ENCODE measurements at places on chromosomes 12 and 14.

DNA sequence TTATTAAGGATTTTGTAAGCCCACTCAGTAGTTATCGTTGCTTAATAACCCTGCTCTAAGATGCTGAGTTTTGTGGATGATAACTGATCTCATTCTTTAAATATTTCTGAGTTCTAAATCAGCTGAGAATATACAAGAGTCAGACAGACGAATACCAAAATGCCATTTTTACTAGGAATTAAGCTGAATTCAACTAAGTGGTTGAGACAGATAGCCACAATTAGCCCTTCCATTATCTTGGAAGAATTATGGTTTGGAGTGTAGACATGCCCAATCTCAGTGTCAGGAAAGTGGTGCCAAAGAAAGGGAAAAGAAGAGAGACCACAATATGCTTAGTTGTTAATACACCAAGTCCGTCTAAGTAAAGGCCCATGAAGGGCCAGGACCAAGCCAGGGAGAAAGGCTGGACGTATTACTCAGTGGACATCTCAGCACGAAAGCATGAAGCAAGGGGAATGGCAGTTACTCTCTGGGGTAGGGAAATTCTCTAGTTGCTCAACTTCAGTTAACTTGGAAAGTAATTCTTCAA is 58.6 kb downstream of the KCNA5 start:
- no peak overlapping the region for H3K27ac ChIP-seq
- DNase-seq = no peak
- H3K4me3 ChIP-seq = no peak overlapping the region
- no peaks in the 10 kb centered on the region for H3K27me3 ChIP-seq
- H3K4me1 ChIP-seq = no peaks in the 10 kb centered on the region

DNA sequence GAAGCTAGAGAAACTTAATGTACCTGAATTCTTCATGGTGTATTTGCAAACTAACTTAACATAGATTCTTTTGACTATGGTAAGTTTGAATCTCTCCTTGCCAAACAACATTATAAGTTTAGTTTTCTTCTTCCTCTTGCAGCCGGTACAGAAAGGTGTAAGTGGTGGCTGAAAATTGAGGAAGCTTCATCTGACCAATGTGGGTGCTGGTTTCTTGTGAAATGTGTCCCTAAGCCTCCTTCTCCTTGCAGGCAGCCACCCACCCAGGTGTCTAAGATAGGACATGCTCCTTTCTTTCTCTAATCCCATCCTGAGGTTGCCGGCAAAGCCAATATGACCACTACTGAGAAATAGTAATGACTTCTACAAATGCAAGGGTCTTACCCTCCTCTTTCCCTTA is 20.6 kb downstream of the GSG1 start:
- no peak overlapping the region for H3K4me3 ChIP-seq
- no peaks in the 10 kb centered on the region for H3K36me3 ChIP-seq
- H3K27me3 ChIP-seq = no peaks in the 10 kb centered on the region
- no peak overlapping the region for H3K27ac ChIP-seq
- H3K4me1 ChIP-seq = no peaks in the 10 kb centered on the region

GRCh38 chr12:132686825-132687210 is 324 bp downstream of the POLE start:
- H3K27me3 ChIP-seq = no peaks in the 10 kb centered on the region
- H3K4me3 ChIP-seq = peak overlapping the region; percentile 85
- no peak for DNase-seq
- H3K4me1 ChIP-seq = peaks cover 7% of the 10 kb centered on the region
- H3K36me3 ChIP-seq = no peaks in the 10 kb centered on the region
- H3K27ac ChIP-seq = peak overlapping the region; percentile 68

- H3K27me3 ChIP-seq = no peaks in the 10 kb centered on the region
- peaks cover 12% of the 10 kb centered on the region for H3K4me1 ChIP-seq
- DNase-seq = no peak
- peak overlapping the region; percentile 96 for H3K4me3 ChIP-seq
- H3K36me3 ChIP-seq = no peaks in the 10 kb centered on the region
- peak overlapping the region; percentile 94 for H3K27ac ChIP-seq
Measured at GRCh38 chr14:75430116-75430515, 2.3 kb downstream of the JDP2 start.

DNA sequence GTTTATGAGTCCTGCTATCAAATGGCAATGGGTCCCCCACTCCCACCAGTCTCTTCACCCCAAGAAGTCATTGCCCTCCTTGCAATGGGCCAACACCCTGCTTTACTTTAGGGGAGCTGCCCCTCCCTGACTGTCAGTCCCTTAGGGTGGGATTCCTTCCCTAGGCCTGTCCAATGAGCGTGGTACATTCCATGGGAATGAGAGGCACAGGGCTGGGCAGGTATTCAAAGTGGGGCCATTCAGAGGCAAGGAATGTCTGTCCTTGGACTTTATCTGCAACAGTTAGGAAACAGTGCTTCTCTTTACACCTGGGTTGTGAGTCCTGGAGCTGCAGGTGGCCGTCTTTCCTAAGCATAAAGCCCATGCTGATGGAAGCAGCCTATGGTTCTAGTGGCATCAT is 40.8 kb downstream of the TMEM132C start:
- H3K27ac ChIP-seq = no peak overlapping the region
- H3K27me3 ChIP-seq = no peaks in the 10 kb centered on the region
- DNase-seq = no peak
- no peaks in the 10 kb centered on the region for H3K4me1 ChIP-seq

GRCh38 chr14:34804933-34805332 is 70.2 kb downstream of the BAZ1A start:
- H3K27me3 ChIP-seq = no peaks in the 10 kb centered on the region
- no peaks in the 10 kb centered on the region for H3K4me1 ChIP-seq
- peaks cover 7% of the 10 kb centered on the region for H3K36me3 ChIP-seq
- no peak overlapping the region for H3K27ac ChIP-seq
- DNase-seq = no peak
- no peak overlapping the region for H3K4me3 ChIP-seq

DNA sequence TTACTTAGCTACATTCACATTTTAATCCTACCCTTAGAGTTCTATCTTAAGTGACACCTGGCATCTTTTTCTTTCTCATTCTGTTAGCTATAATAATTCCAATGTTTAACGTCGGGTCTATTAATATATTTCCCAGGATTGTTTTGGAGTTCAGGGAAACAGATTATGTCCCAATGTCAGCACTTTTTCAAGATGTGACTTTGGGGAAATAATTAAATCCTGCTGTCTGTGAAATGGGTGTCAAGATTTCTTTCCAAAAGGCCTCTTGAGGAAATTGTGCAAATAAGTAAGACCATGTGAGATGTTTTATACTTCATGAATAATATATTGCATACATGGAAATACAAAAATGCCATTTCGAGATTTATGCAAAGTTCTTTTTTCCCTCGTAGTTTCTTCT is 887.6 kb upstream of the SEL1L start:
- no peak overlapping the region for H3K27ac ChIP-seq
- no peak for DNase-seq
- H3K27me3 ChIP-seq = no peaks in the 10 kb centered on the region
- H3K4me1 ChIP-seq = no peaks in the 10 kb centered on the region

- peaks cover 22% of the 10 kb centered on the region for H3K4me1 ChIP-seq
- DNase-seq = no peak
- no peaks in the 10 kb centered on the region for H3K36me3 ChIP-seq
Measured at GRCh38 chr14:95504135-95505029, 12.1 kb downstream of the SYNE3 start.

DNA sequence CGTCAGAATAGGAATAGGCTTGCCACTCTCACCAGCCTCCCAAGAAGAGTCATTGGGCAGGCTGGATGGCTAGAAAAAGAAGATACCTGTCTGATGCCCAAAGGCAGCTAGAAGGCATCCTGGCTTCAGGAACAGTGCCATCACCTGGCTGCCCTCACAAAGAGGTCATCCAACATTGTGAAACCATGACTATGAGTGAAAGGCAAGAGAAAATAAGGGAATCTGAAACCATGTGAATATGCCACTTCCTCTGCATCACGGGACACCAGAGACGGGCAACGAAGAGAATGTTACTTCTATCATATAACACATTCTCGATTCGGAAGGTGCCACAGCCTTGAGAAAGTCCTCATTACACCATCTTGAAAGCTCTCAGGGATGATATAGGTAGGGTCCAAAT is 182.0 kb downstream of the DAD1 start:
- H3K27ac ChIP-seq = no peak overlapping the region
- DNase-seq = no peak
- H3K4me1 ChIP-seq = no peaks in the 10 kb centered on the region
- H3K36me3 ChIP-seq = no peaks in the 10 kb centered on the region

- H3K27ac ChIP-seq = no peak overlapping the region
- H3K36me3 ChIP-seq = no peaks in the 10 kb centered on the region
- DNase-seq = no peak
- no peaks in the 10 kb centered on the region for H3K4me1 ChIP-seq
Measured at GRCh38 chr12:77070800-77071449, 5.6 kb upstream of the E2F7 start.

- no peaks in the 10 kb centered on the region for H3K27me3 ChIP-seq
- H3K4me3 ChIP-seq = no peak overlapping the region
- no peak overlapping the region for H3K27ac ChIP-seq
- H3K36me3 ChIP-seq = no peaks in the 10 kb centered on the region
- DNase-seq = no peak
Measured at GRCh38 chr12:127127897-127128296, 1139.1 kb upstream of the TMEM132C start.

DNA sequence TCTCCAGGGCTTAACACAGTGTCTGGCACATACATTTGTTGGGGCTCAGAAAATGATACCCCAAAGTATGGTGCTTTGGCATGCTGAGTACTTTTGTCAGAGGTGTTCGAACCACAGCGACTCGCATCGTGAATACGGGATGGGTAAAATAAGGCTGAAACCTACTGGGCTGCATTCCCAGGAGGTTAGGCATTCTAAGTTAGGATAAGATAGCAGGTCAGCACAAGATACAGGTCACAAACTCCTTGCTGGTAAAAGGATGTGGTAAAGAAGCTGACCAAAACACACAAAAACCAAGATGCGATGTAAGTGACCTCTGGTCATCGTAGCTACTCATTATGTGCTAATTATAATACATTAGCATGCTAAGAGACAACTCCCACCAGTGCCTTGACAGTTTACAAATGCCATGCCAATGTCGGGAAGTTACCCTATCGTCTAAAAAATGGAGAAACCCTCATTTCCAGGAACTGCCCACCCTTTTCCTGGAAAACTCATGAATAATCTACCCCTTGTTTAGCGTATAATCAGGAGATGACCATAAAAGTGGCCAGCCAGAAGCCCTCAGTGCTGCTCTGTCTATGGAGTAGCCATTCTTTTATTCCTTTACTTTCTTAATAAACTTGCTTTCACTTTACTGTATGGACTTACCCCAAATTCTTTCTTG is 3.3 kb upstream of the AEBP2 start:
- no peaks in the 10 kb centered on the region for H3K36me3 ChIP-seq
- no peaks in the 10 kb centered on the region for H3K4me1 ChIP-seq
- H3K27ac ChIP-seq = no peak overlapping the region
- no peak for DNase-seq

DNA sequence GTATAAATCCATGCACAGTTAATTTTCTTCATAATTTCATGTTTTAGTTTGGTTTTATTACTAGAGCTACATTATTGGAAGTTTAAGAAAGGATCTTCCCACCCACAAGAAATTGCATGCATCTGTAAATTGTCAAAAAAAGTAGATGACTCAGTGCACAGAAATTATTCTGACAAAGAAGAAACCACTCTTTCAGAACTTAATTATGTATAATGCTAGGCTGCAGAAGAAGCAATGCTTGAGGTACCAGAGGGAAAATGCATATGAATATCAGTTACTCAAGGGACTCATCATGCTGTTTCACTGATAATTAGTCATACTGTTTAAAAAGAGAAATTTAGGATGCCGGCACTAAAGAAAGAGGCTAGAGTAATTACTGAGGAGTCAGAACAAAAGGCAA is 147.0 kb downstream of the SLC16A7 start:
- H3K4me3 ChIP-seq = no peak overlapping the region
- no peaks in the 10 kb centered on the region for H3K27me3 ChIP-seq
- no peaks in the 10 kb centered on the region for H3K4me1 ChIP-seq
